NCI-H1930 (cell line): ENCODE measurements at places on chromosomes 4 and X.

DNA sequence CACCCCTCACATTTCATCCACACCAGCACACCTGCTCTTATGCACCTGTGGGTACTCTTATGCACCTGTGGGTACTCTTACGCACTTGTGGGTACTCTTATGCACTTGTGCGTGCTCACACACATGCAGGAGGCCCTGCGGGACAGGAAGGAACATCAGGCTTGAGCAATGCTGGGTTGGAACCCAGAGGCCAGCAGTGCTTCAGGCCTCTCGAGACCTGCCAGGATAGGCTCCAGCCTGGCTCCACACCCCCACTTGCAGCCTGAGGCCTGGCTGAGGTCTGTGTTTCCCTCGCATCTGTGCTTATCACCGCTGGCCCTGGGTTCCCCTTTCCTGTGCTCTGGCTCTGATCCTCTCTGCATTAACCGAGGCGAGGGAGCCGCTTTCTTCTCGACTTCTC lies 34.7 kb downstream of the SORCS2 start:
- no peak for DNase-seq

DNA sequence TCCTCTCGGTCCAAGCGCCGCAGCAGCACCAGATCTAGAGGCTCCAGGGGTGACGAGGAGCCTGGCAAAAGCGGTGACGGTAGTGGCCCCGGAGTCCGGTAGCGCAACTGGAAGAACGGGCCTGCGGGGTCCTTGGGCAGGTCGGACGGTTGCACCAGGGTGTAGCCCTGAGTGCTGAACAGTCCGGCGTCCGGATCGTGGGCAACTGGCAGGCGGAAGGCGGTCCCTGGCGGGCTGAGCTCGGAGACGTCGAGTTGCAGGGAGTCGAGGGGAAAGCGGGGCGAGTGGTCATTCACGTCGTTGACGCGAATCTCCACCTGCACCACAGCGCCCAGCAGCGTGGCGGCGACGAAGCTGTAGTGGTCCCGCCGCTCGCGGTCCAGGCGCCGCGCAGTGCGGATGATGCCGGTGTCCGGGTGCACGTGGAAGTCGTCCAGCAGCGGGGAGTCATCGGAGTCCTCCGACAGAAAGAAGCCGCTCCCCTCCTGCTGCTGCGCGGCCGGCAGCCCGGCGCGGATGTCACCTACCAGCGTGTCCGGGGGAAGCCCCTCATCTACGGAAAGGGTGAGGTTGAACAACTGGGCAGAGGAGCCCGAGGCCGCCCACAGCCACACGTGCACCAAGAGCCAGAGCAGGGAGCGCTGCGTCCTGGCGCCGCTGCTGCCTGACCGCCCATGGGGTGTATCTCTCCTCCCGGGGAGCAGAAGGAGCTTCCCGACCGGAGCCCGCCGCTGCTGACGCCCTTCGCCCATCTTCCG lies 837 bp downstream of the DCHS2 start:
- no peak for DNase-seq

GRCh38 chrX:132807411-132808030 lies 150.9 kb downstream of the HS6ST2 start:
- no peak for DNase-seq

- no peak for DNase-seq
Measured at GRCh38 chr4:59200992-59201391, 1999.1 kb upstream of the ADGRL3 start.

GRCh38 chr4:17884511-17884910 lies 73.7 kb downstream of the NCAPG start:
- DNase-seq: no peak

DNA sequence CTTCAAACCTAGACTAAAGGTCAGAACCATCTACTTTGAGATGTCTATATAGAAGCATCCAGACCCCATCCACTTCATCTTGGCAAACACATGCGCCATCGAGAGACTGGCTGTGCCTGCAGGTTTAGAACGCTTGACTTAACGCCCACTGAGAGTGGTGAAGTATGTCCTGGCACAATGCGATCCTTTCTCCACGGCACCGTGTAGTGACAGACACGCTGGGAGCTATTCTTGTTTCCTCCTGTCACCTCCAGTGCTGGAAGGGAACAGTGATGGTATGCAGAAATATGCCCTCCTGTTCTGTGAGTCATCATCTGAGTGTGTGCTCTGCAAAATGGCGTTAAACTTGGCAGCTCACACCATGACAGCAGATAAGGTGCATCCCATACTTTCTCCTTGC lies 330.2 kb downstream of the NLGN4X start:
- no peak for DNase-seq

GRCh38 chr4:38287101-38287851 lies 327.1 kb downstream of the PTTG2 start:
- DNase-seq: no peak

DNA sequence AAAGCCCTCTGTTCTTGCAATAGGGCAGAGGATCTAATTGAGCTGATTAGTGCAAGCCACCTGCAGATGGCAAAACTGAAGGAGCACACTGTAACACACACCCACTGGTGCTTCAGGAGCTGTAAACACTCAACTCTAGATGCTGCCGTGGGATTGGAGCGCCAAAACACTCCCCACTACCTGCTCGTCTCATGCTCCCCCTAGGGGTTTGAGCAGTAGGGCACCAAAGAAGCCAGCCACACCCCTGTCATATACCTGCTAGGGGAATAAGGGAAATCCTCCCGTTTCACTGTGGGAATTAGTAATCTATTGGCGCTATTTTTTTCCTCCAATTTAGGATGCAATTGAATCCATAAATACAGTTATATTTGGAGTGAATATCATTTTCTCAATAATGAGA lies 360.2 kb downstream of the GLUD2 start:
- no peak for DNase-seq

- no peak for DNase-seq
Measured at GRCh38 chrX:106902684-106903083, 457 bp downstream of the RIPPLY1 start.

DNA sequence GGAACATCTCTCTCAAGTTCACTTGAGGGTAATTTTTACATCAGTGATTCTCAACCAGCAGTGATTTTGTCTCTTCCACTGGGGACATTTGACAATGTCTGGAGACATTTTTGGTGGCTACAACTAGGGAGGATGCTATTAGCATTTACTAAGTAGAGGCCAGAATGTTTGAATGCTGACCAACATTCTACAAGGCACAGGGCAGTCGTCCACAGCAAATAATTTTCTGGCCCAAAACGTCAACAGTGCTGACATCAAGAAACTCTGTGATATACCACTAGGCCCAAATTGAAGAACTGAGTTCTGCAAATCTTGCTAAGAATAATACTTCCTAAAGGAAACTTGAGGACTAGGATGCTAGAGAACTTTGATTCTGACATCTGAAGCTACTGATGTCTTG lies 7.1 kb downstream of the KLKB1 start:
- no peak for DNase-seq
